ENCODE measurements at places on chromosomes 11 and 22.

DNA sequence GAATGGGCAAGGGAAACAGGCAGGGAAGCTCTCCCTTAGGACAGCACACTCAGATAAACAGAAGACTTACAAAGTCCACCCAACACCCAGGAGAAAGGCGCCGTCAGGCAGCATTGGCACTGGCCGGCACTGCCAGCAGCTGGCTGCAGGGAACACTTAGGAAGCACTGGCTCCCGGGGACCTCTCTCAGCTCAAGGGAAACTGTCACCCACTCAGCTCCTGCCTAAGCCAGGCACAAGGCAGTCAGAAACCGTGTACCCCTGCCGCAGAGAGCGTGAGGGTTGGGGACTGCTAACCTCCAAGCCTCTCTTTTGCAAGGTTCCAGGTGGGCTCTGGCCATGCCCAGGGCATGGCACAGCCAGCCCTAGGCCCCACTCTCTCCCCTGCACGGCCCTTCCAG is 64.7 kb downstream of the DGCR2 start:
- DNase-seq: no peak

GRCh38 chr11:101945448-101945847 is 29.1 kb upstream of the ANGPTL5 start:
- DNase-seq: no peak

- no peak for DNase-seq
Measured at GRCh38 chr11:46438211-46438610, 46.6 kb upstream of the CHRM4 start.

GRCh38 chr11:33935461-33936456 is 43.9 kb upstream of the LMO2 start:
- DNase-seq: no peak

DNA sequence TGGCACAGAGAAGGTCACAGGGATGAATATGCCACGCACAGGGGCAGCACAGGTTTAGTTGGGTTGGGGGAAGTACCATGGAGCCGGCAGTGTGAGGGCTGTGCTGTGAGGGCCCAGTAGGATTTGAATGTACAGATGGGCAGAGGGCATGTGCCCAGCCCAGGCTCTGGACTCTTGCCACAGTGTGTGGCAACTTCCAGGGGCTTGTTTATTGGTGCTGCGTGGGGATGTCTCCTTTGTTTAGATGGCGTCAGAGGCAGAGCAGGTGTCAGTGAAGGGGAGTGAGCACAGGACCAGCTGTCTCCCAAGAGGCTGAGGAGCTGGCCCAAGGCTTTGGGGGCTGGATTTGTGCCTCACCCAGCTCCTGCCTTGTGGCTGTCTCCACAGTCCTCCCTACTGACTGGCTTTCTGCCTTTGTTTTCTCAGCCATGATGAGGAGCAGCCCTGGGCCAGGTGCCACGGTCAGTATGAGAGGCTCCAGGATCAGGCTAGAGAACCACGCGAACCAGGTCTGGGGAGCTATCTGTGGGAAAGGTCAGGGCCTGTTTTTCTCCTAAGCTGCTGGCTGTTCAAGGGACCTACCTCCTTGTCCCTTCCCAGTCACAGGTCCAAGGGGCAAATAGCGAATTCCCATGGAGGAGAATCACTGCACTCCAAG is 21.9 kb downstream of the SUN2 start:
- no peak for DNase-seq

GRCh38 chr11:47501101-47501500 is 51.8 kb downstream of the CELF1 start:
- no peak for DNase-seq

DNA sequence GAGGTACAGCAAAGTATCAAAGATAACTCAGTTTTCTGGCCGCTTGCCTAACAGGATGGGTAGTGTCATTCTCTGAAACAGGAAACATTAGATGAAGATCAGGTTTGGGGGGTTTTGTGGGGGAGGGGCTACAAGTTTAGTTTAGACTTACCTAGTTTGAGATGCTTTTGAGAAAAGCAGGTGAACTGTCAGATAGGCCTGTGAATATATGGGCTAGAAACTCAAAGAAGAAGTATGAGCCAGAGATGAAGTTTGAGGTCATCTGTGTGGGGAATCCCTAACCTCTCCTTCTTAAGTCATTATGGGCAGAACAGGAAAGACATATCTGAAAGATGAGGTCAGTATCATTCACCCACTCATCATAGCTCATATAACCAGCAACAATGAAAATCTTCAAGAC is 11.9 kb downstream of the HOATZ start:
- no peak for DNase-seq

- no peak for DNase-seq
Measured at GRCh38 chr11:74084796-74085541, 76.1 kb upstream of the UCP3 start.

GRCh38 chr11:95939091-95939490 is 15.2 kb upstream of the MTMR2 start:
- no peak for DNase-seq

DNA sequence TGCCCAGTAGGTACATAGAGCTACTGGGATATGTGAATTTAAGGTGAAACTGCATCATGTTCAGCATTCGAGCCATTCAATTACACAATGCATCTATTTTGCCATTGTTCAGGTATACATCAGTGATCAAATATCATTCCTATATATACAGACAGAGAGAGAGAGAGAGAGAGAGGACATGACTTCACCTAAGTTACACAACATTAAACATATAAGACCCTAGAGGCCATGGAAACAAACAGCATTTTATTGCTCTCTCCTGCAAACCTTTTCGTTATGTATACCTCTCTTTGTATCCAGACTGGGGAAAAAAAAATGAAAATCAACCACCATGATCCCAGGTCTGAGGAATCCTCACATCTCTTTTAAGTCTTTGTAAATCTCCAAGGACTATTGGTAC is 1829.1 kb downstream of the LRRC4C start:
- DNase-seq: no peak

- DNase-seq: no peak
Measured at GRCh38 chr11:128208329-128209137, 378.8 kb downstream of the ETS1 start.

GRCh38 chr11:2452321-2453012 is 7.7 kb downstream of the KCNQ1 start:
- no peak for DNase-seq

DNA sequence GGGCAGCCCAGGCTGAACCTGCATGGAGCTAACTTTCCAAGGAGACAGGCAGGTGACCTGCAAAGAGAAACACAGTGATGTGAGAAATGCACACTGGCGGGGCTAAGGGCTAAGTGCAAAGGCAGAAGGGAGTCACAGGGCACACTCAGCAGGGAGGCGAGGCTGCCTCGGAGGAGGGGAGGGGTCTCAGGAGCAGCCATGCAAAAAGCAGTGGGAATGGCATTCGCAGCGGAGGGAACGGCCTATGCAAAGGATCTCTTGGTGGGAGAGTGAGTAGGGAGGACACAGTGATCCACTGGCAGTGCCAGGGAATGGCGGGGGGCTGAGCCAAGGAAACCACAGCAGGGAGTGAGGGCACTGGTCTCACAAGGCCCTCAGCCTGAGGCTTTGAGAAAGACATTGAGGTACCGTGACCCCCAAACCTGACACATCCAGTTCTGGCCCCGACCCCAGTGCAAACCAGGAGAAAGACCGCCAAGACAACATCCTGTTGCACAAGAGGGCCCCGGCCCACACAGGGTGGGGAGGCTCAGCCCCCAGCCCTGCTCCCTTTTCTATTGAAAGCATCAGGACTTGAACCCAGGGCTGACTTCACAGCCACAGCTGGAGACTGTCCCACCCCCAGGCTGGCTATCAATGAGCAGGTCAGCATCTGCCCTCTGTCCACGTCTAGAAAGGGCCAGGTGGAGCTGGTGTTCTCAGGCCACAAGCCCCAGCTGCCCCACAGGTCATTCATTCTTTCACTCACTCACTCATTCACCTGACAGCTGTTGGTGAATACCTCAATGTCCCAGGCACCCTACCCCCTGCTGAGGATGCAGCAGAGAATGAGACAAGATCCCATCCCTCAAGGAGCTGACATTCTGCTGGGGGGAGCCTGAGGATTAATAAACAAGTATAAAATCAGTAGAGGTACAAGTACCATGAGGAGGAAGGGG is 50.7 kb downstream of the IGLL1 start:
- no peak for DNase-seq

DNA sequence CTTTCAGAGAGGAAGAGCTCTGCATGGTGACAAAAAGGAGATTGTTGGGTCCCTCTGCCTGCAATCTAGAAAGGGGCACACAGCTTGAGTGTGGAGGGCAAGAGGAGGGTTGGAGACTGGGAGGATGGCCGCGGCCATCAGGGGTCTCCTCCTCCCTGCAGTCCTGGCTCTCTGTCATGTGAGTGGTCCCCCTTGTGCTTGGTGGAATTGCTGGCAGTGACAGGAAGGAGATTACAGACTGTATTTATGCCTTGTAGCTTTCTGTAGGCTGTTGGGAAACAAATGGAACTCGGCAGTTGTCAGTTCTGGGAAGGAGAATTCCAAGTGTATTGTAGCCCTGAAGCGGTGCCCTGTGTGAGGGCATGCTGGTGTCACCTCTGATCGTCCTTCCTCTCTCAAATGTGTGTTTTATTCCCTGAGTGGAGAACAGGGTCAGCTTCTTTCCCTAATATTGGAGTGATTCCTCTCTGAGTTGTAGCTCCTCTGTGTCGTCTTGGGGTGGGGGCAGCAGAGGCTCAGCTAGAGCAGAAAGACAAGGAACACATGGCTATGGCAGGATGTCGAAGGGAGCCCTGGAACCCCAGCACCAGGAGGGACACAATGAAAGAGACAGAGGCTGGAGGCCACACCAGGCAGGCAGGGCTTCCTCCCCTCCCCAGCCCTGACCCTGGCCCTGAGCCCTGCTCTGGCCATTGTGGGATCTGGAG is 163.1 kb downstream of the PKNOX2 start:
- no peak for DNase-seq

- no peak for DNase-seq
Measured at GRCh38 chr11:95144313-95145235, 54.9 kb downstream of the ENDOD1 start.

- DNase-seq: no peak
Measured at GRCh38 chr11:45113807-45114206, 32.6 kb upstream of the PRDM11 start.

DNA sequence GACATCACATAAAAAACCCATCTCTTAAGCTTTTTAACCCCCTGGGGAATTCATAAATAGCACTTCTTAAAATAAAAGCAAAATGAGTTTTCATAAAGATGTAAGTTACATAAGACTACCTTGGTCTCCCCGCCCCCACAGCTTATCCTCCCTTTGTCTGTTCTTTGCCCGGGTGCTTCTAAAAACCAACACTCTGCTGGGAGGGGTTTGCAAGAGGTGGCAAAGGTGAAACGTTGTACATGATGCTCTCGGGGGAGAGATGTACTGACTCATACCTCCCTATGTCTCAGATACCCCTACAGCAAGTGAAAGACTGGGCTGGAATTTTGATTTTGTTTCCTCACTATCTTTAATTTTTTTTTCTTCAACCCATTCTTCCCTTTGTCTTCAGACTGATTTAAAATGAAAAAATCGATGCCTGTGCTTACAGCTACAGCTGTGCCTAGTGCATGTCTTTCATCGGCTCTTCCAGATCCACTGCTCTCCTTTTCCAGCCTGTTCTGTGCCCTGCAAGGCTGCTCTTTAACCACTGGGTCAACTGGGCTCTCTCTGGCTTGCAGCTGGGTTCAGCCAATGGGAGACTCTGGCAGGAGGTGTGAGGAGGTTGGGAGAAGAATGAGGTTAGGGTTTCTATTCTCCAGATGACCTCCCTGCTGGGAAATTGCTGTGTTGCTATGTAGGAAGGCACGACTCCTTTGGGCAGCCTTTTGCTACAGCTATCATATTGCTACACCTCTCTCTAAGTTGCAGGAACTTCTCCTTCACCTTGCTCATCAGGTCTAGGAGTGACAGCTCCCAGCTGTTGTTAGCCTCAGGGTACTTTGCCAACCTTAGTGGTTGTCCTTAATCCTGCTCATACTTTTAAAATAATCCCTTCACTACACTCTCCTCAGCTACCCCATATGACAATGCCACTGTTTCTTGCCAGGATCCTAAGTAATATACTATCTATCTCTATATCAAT is 266.5 kb downstream of the TENM4 start:
- no peak for DNase-seq

- no peak for DNase-seq
Measured at GRCh38 chr22:35205961-35206360, 51.3 kb upstream of the HMGXB4 start.

DNA sequence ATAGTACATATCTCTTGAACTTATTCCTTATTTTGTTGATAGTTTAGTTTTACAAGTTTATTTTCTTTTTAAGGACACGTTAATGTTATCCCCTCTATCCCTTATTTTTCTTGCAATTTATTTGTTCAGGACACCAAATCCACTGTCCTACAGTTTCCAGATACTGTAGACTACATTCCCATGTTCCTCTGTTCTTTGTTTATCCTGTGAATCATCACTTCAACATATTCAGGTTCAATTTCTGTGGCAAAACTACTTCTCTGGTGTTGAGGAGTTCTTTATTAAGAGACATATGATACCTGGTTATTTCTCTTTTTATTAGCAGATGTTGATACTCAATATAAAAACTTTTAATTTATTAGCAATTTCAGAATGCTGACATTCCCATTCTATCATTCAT is 72.8 kb upstream of the CLNS1A start:
- DNase-seq: no peak

DNA sequence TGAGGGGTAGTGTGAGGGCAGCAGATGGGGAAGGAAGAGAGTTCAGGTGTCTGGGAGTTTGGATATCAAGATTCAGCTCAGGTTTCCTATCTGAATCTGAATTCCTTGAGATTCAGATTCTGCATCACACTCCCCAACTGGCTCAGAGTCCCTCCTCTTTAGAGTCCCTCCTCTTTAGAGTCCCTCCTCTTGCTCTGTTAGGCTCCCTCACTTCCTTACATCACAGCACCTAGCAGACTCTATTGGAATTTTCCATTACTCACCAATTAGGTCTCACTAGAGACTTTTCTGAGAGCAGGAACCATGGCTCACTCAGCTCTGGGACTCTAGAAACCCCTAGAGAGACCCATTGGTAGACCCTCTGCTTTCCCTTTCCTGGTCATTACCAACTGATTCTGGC is 303.4 kb upstream of the SYN3 start:
- no peak for DNase-seq

- no peak for DNase-seq
Measured at GRCh38 chr11:48025984-48026340, 45.6 kb downstream of the PTPRJ start.

DNA sequence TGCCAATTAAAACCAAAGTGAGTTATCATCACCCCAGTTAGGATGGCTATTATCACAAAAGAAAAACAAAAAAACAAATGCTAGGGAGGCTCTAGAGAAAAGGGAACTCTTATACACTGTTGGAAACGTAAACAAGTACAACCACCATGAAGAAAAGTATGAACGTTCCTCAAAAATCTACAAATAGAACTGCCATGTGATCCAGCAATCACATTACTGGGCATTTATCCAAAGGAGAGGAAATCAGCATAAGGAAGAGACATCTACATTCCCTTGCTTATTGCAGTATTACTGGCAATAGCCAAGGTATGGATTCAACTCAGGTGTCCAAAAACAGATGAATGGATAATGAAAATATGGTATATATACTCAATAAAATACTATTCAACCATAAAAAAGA is 1145.1 kb downstream of the LRRC4C start:
- no peak for DNase-seq

GRCh38 chr22:23891726-23892125 is 2.5 kb upstream of the MIF start:
- DNase-seq: no peak

Data from effector CD4-positive, alpha-beta T cell (primary cell).